ENCODE measurements at places on chromosomes 4 and X.

DNA sequence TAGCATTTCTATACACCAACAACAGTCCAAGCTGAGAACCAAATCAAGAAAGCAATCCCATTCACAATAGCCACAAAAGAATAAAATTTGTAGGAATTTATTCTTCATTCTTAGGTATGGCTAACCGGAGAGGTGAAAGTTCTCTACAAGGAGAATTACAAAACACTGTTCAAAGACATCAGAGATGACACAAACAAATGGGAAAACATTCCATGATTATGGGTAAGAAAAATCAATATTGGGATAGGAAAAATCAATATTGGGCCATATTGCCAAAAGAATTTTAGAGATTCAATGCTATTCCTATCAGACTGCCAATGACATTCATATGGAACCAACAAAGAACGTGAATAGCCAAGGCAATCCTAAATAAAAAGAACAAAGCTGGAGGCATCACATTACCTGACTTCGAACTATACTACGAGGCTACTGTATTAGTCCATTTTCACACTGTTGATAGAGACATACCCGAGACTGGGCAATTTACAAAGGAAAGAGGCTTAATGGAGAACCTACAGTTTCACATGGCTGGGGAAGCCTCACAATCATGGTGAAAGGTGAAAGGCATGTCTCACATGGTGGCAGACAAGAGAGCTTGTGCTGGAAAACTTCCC is 49.1 kb downstream of the NCAPG start:
- DNase-seq: no peak

DNA sequence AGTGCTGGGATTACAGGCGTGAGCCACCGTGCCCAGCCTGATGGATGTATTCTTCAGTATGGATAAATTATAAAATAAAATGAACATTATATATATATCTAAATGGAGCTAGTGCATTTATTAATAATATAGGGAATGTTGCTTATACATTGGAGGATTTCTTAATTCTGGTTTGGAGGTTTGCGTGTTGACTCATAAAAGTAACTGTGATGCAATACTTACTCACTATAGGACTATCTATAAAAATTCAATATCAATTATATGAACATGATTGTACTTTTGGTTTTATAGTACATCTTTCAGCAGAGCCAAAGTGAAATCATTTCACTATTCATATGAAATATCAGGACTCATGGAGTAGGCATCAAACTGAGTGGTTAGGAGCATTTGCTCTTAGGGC is 3.2 kb upstream of the AREG start:
- no peak for DNase-seq

DNA sequence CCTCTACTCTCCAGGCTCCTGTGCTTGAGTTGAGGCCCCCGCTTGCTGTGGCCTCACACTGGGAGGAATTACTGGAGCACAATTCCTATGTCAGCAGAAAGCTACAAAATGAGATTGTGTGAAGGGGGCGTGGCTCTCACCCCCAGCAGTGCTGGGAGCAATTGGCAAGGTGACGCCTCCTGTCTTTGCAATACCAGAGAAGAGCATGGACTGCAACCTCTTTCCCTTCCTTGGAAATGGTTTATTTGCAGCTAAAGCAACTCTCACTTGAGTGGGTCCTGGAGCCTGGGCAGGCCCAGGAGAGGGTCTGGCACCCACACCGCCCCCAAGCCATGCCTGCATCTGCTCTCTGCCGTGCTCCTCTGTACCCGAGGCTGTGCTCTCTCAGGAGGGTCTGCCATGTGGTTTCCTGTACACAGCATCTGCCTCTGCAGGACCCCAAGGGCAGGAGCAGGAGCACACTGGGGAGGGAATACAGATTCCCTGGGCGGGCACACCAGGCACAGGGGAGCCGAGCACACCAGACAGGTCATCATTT is 32.9 kb upstream of the HGFAC start:
- no peak for DNase-seq

DNA sequence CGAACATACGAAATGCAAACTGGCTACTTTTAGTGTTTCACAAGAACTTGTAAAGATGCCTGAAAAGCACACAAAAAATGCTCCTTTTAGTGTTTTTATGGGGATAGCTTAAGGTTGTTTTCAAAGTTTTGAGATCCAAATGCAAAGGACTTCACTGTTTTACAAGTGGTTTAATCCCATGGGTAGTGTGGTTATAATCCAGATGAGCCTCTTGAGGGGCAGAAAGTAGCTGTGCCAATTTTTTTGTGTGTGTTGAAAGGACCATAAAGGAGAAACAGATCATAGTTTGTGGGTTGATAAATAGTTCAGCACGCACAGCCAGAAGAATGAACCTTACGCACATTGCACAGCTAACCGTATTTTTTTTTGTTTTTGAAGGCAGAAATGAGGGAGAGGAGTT is 126.9 kb upstream of the GIMD1 start:
- DNase-seq: no peak

DNA sequence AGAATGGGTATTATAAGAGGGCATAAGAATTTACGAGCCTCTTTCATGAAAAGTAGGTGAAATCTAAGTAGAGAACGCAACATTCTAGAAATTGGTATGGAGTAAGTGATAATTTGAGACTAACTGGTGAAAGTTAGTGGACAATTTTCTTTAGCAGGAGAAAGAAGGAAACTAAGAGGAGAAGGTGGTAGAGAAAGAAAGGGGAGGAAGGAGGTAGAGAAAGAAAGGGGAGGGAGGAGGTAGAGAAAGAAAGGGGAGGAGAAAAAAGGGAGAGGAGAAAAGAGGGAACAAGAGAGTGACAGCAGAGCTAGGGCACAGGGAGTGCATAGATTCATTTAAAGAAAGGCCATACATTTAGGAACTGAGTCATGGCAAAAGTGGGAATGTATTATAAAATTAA is 94.1 kb downstream of the RNF150 start:
- no peak for DNase-seq

- DNase-seq: no peak
Observed at GRCh38 chr4:13528821-13529127, 15.5 kb downstream of the NKX3-2 start.

- no peak for DNase-seq
Observed at GRCh38 chr4:145285928-145286327, 105.5 kb upstream of the OTUD4 start.

- no peak for DNase-seq
Observed at GRCh38 chr4:106063009-106063408, 167.7 kb downstream of the NPNT start.

- no peak for DNase-seq
Observed at GRCh38 chr4:162151386-162151785, 12.4 kb downstream of the FSTL5 start.

- no peak for DNase-seq
Observed at GRCh38 chr4:137545461-137545861, 13.2 kb upstream of the PCDH18 start.

DNA sequence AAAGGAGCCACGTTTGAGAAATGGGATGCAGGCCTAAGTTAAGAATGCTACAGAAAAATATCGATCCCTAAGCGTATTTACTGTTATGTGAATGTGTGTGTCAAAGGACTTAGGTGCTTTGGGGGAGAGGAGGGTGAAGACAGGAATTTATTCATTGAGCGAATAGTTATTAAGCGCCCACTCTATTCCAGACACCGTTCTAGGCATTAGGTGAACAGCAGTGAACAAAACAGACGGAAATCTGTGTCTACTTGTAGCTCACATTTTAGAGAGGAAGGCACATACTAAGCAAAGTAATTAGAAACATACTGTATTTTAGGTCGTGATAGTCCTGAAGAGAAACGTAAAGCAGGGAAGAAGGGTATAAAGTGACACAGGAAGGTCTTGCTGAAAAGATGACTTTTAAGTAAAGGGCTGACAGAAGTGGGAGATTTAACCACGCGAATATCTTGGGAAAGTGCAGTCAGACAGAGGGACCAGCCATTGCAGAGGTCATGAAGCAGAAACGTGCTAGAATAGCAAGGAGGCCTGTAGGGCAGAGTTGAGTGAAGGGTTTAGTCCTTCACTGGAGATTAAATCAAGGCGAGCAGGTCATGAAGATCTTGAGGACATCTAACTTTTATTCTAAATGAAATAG is 541 bp downstream of the AIMP1 start:
- DNase-seq: no peak

- no peak for DNase-seq
Observed at GRCh38 chrX:35380808-35381700, 417.1 kb upstream of the MAGEB16 start.

GRCh38 chr4:41260116-41260733 is 3.5 kb downstream of the UCHL1 start:
- no peak for DNase-seq

- DNase-seq: no peak
Observed at GRCh38 chr4:41174444-41174843, 39.9 kb downstream of the APBB2 start.

GRCh38 chr4:8410641-8411271 is 29.8 kb downstream of the ACOX3 start:
- no peak for DNase-seq

DNA sequence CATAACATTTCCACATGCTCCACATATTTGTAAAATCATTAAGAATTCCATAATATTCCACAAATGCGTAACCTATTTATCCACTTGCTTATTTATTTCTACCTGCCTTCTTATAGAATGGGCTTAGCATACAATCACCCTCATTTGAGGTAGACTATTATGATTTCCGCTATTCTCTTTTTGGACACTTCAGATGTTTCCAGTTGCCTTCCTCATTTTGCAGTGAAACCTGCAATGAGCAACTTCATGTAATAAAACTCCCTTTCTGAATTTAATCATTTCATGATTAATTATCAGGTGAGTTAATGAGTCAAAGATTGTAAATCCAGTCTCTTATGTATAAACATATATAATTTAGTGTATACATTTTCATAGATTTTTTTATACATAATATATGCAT is 58.0 kb downstream of the PPP3CA start:
- DNase-seq: no peak

DNA sequence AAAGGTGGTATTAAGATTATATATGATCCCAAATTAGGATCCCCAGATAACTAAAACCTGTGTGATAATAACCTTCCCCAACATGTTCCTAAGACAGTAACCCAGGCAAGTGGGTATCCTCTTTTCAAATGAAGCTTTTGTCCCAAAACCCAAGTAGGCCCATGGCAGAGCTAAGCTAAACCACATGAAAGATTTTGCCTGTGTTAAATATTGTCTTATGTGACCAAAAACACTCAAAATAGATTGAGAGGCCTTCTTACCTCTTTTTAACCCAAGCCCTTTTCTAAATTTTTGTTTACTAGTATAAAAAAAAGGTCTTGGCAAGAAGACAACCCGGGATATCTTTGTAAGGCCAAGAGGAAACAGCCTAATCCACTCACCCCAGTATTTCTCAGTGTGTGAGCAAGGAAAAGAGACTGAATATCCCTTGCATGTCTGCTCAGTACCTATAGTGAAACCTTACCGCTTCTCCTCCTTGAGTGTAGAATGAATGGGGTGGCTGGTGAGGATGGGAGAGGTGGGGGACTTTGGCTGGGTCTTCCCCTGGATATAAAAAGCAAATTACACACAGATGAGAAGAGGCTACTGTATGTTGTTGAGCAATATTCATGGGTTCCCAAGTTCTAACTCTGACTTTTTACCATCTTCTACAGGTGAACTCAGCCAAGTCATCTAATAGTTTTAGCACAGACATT is 188.8 kb upstream of the BMP3 start:
- no peak for DNase-seq

GRCh38 chr4:141078871-141079270 is 54.4 kb downstream of the RNF150 start:
- DNase-seq: no peak

GRCh38 chrX:134743091-134743490 is 84.8 kb upstream of the PLAC1 start:
- no peak for DNase-seq

DNA sequence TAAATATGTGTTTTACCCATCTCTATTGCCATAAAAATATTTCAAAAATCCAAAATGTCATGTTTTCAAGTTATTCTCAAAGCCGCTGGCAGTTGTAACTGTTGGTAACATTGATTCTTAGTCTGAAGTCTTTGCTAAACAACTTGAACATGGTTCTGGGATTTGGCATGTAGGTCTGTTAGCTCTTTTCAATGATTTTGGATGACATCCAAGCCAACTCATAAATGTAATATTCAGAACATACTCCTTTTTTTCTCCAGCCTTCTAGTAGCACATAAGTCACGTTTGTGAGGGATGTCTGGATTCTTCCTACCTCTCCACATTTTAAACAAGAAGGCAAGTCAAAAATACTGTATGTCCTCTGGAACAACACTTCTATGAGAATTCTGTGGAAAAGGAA is 305.3 kb downstream of the PRR32 start:
- DNase-seq: no peak

DNA sequence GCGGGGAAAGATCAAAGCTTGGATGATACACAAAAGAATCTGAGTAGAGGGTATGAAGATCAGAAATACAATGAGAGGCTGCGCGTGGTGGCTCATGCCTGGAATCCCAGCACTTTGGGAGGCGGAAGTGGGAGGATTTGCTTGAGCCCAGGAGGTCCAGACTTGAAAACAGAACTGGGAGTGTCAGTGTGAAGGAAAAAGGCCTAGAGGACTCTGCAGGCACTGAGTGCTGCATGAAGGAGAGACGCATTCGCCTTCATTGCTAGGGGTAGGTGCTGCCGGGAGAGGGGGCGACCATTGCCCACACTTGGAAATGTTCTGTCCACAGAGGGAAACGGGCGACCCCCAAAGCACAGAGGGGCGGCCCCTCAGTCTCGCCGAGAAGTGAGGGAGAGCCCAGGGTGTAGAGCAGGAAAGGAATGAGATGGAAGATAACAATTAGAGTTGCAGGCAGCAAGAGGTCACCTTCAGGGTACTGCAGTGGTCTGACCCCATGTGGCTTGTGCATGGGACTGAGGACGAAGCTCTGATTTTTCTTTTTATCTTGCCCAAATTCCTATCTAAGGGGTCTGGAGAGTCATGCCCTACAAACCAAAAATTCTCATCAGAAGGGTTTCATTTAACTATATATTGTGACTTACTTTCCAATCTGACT is 31.8 kb upstream of the ARSD start:
- DNase-seq: no peak

- no peak for DNase-seq
Observed at GRCh38 chr4:113330200-113330599, 280.7 kb downstream of the ANK2 start.

DNA sequence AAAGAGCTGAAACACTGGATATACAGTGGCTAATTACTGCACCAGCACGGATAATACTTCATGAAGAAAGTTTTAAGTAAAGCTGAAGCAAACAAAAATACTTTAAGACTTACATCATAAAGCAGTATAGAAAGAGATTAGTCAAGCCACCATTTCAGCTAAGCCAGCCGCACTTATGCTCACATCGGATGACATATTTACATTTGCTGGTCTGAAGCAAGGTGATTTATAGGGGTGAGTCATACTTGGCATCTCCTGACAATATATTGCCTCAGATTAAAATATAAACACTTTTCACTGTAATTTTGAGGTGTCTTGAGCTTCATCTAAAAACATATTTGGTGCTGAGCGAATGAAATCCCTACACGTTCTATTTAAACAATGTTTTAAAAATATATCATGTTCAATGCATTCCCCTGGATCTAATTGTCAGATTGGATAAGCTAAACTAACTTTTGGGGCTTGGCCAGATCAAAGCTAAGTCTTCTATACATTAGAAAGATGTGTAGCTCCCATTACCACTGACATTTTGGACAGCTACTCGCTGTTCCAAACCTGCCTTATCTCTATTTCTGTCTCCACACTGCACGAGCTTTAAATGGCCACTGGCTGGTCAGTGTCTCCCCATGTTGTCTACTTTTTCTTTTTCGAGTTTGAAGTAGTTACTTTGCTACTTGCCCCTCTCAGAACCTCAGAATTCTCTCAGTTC is 103.2 kb downstream of the VCX2 start:
- DNase-seq: no peak

Data from stimulated activated CD8-positive, alpha-beta memory T cell treated with anti-CD3 and anti-CD28 coated beads, Interleukin-7, amount 100 ng/mL, for 4 hours (primary cell).